ENCODE measurements at places on chromosomes 16 and 17.
A peak's percentile ranks its signal among the peaks of the same experiment; 100 is the strongest.

DNA sequence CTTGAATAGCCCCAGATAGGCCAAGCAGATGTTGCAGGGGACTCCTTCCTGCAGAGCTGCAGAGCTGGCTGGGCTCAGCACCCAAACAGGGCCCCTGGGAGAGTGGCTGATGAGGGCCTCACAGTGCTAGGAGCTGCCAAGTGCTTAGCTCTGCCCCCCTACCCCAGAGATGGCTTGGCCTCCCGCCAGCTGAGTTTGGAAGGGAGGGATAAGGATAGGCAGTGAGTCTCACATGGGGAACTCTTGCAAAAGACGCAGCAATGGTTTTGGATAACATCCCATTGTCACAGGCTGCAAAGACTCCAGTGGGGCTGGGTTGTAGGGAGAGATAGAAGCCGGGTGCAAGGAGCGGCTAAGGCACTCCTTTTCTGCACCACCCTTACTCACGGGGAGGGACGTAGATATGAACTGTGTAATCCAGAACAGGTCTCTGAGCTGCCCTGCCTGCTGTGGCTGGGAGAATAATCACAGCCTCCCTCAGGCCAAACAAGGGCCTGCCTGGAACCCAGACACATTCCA, 52.9 kb upstream of the MAF start:
- DNase-seq, result no peak

DNA sequence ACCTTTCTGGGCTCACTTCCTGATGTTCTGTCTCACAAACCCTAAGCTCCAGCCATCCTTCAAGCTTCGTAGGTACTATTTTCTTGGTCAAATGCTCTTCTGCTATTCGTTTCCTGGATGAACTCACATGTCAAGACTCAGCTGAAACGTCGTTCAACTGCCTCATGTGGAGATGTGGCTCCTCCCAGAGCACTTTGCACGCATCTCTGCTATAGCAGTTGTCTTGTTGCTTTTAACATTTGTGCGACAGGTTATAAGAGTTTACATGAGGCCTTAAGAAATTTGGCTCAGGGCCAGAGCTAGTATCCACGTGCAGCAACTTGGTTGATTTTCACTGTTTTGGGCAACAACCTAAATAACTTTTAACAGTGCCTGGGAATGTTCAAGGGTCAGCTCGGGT, 2.8 kb upstream of the KRT40 start:
- no peak for DNase-seq

GRCh38 chr17:27601069-27601974, 29.7 kb upstream of the LGALS9 start:
- peak; percentile 49 for DNase-seq

GRCh38 chr17:80009391-80010282, 26.0 kb downstream of the TBC1D16 start:
- no peak for DNase-seq

- DNase-seq, result no peak
These were observed 3.7 kb downstream of the TMEM101 start for GRCh38 chr17:44010966-44011647.

- DNase-seq, result no peak
These were observed 141.2 kb downstream of the LAT start for GRCh38 chr16:29126057-29126494.

GRCh38 chr16:48542020-48542473, 67.9 kb downstream of the N4BP1 start:
- peak; percentile 20 for DNase-seq

DNA sequence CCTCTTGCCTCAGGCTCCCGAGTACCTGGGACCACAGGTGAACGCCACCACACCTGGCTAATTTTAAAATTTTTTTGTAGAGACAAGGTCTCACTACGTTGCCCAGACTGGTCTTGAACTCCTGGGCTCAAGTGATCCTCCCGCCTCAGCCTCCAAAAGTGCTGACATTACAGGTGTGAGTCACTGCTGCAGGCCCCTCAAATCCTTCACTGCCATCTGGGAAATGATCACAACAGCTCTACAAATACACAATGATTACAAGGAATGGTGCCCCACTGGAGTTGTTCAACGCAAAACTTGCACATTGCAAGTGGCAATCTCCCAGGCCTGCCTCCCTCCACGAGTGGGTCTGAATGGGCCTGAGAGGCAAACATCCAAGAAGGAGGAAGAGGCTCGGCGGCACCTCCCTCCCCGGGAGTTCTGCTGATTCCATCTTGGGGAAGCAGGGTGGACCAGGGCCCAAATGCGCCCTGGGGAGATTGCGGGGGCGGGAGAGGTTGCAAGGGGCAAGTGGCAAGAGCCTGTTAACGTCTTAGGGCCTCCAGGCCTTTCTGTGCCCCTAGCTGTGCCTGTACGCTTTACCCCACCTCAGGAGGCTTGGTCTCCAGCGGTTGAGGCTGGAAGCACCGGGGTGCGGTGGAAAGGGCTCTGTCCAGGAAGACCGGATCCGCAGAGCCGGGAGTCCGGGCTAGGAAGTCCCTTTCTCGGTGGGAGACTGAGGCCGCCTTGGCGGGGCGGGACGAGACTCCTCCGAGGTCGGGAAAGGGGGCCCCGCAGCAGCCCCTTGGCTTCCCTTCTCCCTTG, 656 bp upstream of the IGFBP4 start:
- no peak for DNase-seq

DNA sequence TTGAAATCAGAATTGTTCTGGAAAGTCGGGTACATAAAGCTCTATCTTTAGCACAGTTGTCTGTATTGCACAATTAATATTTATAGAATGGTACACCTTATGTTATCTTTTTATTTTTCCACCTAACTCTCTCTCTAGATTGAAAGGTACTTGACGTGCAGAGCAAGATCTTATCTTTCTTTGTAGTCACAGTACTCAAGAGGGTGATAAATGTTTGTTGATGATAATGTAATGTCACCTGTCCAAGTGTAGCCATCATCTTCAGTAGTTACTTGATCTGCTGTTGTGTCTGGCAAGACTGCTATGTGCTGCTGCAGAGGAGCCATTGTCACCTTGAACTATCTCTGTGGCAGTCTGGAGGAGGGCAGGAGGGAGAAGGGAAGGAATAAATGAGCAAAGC, 5.3 kb downstream of the HMOX2 start:
- no peak for DNase-seq

DNA sequence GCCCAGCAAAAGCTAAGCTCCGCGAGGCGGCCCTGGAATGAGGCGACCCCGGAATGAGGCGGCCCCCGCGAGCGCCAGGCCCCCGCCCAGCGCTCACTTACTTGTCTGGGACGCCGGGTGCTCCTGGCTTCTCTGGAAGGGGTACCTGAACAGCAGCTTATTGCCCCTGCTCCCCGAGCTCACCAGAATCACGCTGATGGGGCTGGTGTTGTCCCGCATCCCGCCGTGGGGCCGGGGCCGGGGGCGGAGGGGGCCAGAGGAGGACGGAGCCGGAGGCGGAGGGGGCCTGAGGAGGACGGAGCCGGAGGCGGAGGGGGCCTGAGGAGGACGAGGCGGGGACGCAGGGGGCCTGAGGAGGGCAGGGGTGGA, 440 bp downstream of the NPRL3 start:
- no peak for DNase-seq

Data from HFFc6 (cell line).